ENCODE measurements at places on chromosomes 1 and 21.

DNA sequence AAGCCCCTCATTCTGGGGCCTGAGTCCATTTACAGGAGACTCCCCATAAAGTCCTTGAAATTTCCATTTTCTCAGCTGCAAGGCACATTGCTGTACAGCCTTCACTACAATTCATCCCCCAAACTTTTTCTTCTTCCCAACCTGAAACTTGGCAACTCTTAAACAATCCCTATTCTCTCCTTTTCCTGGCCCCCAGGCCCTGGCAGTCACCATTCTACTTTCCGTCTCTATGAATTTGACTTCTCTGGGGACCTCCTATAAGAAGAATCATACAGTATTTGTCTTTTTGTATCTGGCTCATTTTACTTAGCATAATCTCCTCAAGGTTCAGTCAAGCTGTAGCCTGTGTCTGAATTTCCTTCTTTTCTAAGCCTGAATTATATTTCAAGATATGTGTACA is 332.9 kb downstream of the PCP4 start:
- DNase-seq: no peak

DNA sequence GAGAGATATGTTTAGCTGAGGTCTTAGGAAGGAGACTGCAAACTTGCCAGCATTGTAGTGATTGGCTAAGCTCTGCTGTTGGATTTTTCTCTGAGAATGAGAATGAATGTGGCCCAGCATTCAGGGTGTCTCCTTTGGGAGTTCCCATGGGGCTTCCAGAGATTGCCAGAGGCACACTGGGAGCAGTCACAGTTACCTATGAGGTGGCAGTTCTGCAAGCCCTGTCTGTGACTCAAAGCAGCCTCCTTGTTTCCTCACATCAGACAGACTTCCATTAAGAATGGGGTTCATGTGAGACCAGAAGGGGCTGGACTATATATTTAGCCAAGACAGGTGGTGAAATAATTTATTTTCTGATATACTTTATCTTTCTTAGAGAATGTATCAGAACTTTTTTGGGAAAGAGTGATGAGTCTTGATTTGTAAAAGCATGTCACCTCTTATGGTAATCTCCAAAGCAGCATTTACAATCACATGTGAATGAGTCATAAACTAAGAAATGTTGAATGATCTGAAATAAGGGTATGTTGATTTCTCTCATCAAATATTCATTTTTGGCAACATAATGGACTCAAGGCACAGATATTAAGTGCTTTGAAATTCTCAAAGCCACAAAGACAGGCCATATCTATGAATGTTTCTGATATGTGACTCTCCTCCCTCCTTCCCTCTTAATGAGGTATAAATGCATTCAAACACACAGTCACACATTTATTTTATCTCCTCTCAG is 9.5 kb upstream of the SLC19A2 start:
- DNase-seq: peak; percentile 37

DNA sequence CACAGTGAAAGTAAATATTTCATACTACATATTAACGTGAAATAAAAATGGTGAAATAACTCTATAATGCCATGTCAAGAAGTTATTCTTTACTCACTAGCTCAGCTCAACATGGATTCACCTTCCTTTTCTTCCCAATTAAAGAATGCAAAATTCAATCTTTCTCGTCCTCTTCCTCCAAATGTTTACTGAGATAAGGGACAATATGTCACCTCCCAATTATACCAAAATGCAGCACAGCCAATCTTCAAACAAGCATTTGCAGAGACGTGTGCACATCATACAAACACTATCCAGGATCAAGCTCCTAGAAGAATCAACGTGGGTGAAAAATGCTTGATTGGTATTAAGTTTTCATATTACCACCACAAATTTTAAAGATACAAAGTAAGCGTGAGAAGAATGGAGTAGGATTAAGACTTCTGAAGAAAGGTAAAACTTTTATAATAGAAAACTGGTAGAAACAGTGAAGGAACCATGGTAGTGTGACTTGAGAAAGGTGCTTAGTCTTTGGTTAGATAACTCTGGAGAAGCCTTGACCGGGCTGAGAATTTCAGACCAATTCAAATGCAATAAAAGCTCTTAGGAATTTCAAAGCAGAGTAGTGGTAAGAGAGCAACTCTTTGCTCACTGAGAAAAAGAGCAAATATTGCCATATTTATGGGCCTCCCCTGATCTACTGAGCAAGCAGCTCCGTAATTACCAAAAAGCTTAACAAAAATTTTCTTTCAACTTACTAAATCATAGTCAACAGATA is 7.2 kb downstream of the PTP4A2 start:
- no peak for DNase-seq

DNA sequence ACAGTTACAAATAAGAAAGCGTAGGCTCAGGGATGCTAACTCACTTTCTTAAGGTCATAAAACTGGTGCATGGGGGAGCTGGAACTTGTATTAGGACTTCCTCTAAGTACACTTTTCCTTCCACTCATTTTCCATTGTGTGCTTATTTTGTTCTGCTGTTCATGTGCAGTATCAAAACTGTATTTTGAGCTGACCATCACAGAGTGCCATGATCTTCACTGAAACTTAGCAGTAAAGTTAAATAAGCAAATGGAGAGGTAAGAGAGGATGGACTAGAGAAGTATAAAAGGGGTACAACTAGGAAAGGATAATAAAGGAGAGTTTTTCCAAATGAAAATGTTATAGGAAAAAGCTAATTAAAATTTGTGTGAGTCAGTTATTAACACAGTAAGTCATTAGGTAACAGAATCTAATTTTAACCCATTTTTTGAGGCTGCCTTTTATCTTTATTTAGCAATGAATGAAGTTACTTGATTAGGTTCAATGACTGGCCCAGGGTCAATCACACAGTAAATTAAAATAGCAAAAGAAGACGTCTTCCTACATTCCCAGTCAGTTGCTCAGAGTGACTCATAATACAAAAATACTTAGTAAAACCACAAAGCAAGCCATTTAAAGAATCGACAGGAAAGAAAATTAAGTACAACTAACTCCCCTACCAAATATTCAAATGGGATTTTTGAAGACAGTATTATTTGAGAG is 165.8 kb upstream of the C1orf105 start:
- DNase-seq: peak; percentile 97

DNA sequence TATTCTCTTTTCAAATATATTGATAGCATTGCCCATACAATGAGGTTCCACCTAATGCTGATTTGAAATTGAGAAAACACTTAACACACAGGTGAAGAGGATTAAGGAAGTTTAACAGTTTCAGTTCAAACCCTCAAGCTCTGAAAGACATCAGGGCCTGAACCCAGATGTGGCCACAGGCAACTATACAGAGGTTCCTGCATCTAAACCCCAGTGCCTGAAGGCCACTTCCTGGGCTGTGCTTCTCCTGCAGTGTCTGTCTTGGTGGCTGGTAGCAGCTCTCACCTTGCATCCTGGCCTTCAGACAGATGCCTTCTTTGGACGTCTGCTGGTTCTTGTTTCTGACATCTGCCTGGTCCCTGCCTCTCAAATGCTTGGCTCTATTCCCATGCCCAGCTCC is 25.1 kb upstream of the NGF start:
- no peak for DNase-seq

DNA sequence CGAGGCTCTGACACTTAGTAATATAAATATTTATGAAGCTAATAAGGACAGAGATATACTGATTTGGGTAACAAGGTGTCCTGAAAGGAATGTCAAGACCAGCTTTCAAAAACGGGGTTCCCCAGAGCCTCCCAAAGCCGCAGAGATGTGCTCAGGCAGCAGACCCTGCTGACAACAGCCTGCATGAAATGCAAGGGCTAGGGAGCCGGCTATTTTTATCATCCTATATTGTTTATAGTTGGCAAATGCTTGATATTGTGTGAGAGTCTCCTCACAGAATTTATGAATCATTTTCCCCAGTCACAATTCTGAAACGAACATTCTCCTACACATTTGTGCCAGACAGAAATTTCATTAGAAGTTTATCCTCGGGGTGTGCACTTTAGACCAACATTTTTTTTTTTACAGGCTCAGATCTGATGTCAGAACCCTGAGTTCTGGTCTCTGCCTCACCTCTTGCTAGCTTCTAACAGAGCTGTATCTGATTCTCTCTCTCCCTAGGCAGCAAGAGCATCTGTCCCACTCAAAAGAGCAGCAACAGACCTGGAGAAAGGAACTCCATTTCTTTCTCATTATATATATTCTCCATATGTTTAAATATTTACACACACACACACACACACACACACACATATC is 302.3 kb upstream of the PLD5 start:
- DNase-seq: peak; percentile 51

DNA sequence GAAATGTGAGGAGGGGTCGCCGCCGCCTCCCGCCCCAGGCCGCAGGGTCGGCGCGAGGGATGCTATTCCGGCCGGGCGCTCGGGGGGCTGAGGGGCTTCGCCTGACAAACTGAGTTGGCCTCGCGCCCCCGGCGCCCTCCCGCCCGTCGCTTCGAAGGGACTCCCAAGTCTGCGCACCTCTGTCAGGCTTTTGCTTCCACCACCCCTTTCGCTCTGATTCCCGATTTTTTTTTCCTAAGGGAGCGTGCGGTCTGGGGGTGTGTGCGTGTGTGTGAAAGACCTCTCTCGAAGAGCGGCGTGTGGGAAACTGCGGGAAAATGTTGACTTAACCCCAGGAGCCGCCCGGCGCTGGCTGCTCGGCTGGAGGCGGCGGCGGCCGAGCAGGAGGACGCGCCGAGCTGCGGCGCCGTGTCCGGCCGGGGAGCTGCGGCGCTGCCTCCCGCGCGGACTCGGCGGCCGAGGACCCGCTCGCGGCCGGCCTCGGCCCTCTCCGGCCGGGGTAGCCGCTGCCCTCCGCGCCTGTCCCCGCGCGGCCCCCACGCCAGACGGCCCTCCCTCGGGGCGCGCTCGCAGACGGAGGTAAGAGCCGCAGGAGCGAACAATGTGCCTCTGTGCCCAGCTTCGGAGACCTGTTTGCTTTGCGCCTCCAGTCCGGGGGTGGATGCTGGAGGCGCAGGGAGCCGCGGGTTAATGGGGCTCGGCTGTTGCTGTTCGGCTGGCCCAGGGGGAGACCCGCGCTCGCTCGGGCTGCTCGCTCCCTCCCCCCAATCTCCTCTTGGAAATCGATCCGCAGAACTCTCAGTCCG is 1.1 kb downstream of the ADGRL2 start:
- peak; percentile 53 for DNase-seq

- peak; percentile 44 for DNase-seq
Measured at GRCh38 chr1:227766015-227766634, 30.9 kb downstream of the SNAP47 start.

DNA sequence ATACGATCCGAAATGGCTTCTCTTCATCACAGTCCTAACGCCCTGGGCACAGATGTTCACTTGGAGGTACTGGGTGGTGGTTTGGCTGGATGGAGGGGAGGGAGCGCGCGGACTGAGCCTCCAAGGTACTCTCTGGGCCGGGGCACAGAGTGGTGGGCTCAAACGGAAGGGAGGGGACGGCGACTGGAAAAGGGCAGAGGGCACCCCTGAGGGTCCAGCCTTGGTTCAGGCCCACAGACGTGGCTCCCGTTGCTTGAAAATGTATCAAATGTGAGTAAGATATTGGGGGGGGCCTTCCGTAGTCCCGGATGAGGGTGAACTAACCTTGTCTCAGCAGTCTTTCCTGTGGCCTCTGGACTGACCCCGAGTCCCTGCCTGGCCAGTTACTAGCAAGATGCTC is 463 bp downstream of the IL12RB2 start:
- no peak for DNase-seq

DNA sequence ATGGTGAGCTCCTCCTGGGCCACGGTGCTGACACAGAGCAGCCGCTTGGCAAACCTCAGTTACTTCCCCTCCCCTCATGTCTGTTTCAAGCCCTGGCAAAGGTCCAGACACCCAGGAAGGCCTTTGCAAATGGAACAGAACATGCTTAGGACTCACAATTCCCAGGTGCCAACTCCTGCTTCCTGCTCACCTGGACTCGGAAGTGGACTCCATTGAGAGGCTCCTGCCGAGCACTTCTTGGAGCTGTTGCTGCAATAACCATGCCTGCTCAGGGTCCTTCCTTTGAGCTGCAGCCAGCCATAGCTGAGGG is 10.7 kb downstream of the DCST2 start:
- no peak for DNase-seq

DNA sequence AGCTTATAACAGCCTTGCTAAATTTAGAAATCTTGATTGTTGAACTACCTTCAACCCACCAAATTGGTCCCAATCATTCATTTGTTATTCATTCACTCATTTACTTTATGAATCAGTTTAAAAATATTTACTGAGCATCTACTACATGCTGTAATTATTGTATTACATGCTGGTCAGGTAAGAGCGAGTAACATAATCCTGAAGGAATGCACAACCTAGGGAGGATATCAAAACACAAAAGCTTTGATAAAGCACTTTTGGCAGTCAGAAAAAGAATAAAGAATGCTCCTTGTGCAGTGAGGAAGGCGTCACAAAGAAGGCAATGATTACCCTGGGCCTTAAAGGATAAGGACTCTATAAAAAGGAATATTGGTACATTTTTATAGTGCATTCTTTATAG is 518.9 kb upstream of the NR5A2 start:
- peak; percentile 3 for DNase-seq

DNA sequence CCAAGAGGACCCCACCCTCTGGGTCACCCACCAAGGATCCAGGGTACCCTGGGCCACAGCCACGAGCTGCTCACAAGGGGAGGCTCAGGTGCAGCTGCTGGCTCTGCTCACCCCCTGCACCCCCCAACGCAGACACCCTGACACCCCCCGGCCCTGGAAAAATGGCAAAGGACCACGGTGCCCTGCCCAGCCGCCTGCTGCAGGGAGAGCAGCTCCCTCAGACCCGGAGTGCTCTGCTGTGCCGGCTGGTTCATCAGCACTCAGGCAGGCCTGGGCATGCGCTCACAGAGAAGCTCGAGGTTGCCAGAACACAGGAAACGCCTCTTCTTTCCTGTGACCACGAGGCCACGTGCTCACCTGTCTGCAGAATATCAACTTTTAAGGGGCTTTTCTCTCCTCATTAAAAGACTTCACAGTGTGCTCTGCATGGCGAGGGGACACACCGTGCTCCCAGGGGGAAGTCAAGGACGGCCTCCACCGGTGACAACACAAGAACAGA is 4.3 kb upstream of the C1QTNF12 start:
- no peak for DNase-seq

DNA sequence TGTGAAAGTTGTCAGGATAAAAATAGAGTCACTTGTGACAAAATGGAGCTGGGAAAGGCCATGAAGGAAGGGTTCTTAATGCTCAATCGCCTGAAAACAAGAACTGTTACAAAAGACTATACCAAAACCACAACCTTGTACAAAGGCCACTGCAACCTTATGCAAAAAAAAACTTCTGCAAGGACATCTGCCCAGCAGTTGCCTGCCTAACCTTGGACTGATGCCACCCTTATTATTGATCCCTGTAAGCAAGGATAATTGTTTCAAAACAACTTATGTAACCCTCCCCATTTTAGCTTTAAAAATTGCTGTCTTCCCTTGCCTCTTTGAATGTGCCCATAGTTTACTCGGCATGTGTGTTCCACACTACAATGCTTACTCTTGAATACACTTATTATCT is 5.7 kb downstream of the ALG14 start:
- DNase-seq: no peak

Data from astrocyte (in vitro differentiated cells and primary cell).